Stimulated activated CD4-positive, alpha-beta T cell treated with anti-CD3 and anti-CD28 coated beads, TNF-alpha, amount 100 ng/mL, for 48 hours (primary cell): ENCODE measurements at places on chromosomes 5 and 9.

DNA sequence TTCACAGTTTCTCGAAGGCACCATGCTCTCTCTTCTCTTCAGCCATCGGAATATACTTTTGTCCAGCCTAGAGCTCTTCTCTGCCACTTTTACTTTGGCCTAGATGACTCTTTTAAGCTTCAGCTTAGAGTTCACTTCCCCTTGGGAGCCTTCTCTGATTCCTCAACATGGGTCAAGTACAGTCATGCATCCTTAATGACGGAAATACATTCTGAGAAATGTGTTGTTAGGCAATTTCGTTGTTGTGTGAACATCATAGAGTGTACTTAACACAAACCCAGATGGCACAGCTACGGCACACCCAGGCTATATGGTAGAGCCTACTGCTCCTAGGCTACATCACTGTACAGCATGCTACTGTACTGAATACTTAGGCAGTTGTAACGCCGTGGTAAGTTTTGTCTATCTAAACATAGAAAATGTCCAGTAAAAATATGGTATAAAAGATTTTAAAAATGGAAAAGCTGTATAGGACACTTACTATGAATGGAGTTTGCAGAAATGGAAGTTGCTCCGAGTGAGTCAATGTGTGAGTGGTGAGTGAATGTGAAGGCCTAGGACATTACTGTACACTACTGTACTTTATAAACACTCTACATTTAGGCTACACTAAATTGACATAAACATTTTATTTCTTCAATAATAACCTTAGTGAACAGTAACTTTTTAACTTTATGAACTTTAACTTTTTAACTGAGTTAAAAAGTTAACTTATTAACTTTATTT, 15.1 kb upstream of the TNFSF15 start:
- DNase-seq = no peak

DNA sequence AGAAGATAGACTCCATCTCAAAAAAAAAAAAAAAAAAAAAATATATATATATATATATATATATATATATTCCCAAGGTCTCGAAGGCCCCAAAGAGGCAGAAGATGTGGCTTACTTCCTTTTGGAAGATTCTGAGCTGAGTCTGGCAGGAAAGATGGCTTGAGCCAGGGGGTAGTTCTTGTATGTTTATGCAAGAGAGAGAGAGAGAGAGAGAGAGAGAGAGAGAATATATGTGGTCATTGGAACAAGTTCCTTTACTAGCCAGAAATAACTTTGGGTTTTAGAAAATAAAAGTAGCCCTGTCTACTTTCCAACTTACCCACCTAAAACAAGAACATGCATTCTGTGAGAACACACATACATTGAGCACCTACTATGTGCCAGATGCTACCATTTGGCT, 17.6 kb downstream of the NCS1 start:
- DNase-seq = no peak

GRCh38 chr9:8205576-8205975, 406.0 kb upstream of the DMAC1 start:
- DNase-seq = no peak

GRCh38 chr5:139137697-139138096, 60.5 kb downstream of the SIL1 start:
- DNase-seq = no peak

- no peak for DNase-seq
These were observed 35.2 kb upstream of the CAST start for GRCh38 chr5:96626956-96627355.

DNA sequence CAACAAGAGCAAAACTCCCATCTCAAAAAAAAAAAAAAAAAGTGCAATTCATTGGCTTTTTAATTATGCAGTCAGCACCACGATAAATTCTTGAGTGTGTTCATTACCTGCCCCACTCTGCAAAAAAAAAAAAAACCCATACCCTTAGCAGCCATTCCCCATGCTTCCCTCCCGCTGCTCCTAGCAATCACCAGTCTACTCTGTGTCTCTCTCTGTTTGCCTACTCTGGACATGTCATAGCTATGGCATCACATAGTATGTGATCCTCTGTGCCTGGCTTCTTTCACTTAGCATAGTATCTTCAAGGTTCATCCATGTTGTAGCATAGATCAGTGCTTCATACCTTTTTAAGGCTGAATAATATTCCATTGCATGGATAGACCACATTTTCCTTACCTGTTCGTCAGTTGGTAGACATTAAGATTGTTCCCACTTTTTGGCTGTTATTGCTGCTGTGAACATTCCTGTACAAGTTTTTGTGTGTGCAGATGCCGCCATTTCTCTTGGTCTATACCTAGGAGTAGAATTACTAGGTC, 7.0 kb upstream of the PRR7 start:
- DNase-seq = no peak

GRCh38 chr5:40430101-40430710, 249.5 kb upstream of the PTGER4 start:
- no peak for DNase-seq
